Activated T-helper 1 cell treated with anti-CD3 and anti-CD28 coated beads, Interleukin-2, amount 50 U/mL, for 16 hours (primary cell): ENCODE measurements at places on chromosomes 12 and 14.

DNA sequence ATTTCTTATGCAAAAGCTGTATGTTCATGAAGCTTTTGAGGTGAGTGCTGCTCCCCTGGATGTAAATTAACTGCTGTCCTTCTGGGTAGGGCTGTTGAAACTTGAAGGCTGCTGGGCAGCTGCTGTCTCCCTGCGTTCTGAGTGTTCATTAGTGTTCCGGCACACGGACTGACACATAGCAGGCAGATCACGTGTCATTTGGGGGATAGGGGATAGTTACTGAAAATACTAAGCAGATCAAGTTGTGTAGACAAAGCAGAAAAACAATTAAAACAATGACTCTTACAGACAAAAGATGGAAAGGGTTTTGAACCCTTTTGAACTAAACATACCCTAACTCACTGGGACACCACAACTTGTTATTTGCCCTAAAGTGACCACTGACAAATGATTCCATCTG lies 82.5 kb downstream of the PRICKLE1 start:
- DNase-seq = no peak

- DNase-seq = no peak
These were observed 13.4 kb downstream of the ASB2 start for GRCh38 chr14:93962701-93963601.

GRCh38 chr12:27709932-27710591 lies 570 bp upstream of the MRPS35 start:
- no peak for DNase-seq

GRCh38 chr14:99093532-99094517 lies 178.2 kb downstream of the BCL11B start:
- no peak for DNase-seq

DNA sequence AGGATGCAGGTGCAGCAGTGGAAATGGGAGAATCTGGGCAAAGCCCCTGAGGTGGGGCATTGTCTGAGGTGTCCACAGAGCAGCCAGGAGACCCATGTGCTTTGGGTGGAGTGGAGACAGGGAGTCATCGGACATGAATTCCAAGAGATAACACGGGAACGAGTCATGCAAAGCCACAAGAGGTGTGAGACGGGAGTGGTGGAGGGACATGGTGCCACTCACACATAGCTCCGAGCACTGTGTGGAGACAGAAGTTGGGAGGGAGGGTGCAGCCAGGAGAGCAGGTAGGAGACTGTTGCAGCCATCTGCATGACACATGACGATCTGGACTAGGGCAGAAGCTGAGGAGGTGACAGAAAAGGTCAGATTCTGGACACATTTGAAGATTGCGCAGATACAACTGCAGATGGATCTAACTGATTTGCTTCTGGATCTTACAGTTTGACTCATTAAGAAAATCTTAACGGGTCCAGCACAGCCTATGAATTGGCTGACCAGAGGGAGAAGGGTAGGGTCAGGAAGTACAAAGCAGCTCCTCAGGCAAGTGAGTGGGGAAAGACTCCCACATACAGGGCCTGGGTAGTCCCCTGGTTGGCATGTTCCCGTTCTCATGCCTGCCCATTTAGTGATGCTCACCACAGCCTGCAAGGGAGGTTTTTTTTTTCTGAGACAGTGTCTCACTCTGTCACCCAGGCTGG lies 379.8 kb downstream of the FUT8 start:
- DNase-seq = no peak

DNA sequence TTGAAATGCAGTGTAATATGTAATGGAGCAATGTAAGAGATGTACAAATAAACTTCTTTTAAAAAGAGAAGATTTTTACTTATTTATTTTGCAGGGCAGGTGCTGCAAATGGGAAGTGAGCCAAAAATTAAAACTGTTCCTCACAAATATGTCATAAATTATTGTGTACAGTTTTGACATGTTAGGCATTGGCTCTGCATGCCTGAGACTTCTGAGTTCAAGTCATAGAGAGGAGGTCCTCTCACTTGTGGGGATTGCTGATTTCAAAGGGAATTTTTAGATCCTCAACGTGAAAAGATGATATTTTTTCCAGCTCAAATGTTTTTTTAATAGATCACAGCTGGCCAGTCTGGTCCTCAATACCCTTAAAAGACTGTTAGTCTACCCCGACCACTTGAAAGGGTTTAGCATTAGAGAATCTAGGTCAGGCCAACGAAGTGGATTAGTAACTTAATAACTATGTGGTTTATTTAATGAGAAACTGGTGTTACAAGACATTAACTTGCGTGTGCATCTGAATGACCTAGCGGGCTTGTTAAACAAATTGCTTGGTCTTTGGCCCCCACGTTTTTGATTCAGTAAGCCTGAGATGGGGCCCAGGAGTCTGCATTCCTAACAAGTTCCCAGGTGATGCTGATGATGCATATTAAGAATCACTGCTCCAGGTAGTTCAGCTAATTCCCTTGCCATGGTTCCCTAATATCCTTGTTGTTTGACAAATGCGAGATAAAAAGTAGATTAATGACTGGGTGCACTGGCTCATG lies 30.9 kb upstream of the WDR89 start:
- no peak for DNase-seq

- DNase-seq = no peak
These were observed 169.0 kb upstream of the NTF3 start for GRCh38 chr12:5262885-5263284.

- DNase-seq = no peak
These were observed 1892.1 kb upstream of the SEL1L start for GRCh38 chr14:83425706-83426105.
